ENCODE measurements at places on chromosomes 13 and 19.
A peak's percentile ranks its signal among the peaks of the same experiment; 100 is the strongest.

GRCh38 chr19:33667141-33667650 is 45.4 kb downstream of the CHST8 start:
- DNase-seq: no peak

DNA sequence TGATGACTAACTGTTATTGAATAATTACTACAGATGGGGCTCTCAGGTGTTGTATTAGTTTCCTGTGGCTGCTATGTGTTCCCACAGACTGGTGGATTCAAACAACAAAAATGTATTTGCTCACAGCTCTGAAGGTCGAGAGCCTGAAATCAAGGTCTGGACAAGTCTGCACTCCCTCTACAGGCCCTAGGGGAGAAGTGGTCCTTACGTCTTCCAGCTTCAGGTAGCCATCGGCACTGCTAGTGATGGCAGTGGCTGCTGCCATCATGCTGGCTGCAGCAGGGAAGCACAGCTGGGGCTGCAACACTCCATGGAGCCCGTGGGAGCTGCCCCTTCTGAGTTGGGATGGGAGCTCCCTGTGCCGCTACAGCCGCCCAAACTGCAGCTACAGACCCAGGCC is 1.9 kb downstream of the TEX26 start:
- no peak for DNase-seq

- DNase-seq: no peak
Observed at GRCh38 chr13:43203781-43204180, 180.4 kb downstream of the DNAJC15 start.

GRCh38 chr19:7874076-7874896 is at the start of gene PRR36:
Gene PRR36, minus strand, starts transcription at chr19:7874390. Its CDS starts 701 bp downstream, at chr19:7873689.
- DNase-seq: peak; percentile 33

GRCh38 chr19:45245826-45246225 is 619 bp upstream of the EXOC3L2 start:
- DNase-seq: no peak

GRCh38 chr19:7969555-7969939 is 26.1 kb upstream of the TIMM44 start:
- no peak for DNase-seq

- peak; percentile 43 for DNase-seq
Observed at GRCh38 chr13:113297370-113298042, 467 bp downstream of the LAMP1 start.

DNA sequence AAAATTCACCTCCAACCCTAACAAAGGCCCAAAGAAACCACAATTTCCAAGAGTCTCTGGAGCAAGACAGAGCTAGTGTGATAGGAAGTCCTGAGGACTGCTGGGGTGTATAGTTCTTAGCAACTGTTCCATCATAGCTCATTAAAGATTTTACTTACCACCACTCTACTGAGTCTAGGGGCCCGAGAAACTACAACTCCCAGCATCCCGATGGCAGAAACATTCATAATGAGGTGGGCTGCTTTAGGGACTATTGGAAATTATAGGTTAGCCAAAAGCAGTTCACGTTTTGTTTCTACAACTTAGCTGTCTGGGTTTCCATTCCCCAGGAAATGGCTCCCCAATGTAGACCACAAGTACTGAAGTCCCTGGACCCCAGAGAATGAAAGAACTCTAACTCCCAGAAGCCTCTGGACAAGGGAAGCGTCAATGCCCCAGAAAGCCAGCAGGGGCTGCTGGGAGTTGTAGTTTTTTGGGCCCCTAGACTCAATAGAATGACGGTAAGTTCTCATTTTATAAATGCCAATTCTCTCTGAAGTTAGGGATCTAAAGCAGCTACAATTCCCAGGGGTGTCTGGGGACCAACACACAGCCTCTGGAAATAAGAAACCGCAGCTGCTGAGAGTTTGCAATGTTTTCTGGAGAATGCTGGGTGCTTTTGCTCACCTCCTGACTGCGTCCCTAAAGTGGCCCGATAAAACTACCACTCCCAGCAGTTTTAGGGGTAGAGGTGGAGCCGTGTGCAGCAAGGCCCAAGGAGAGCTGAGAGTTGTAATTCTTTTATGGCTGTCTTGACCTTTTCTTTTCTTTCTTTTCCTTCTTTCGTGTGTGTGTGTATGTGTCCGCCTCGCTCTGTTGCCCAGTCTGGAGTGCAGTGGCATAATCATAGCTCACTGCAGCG is 11.1 kb downstream of the FTL start:
- DNase-seq: peak; percentile 40

DNA sequence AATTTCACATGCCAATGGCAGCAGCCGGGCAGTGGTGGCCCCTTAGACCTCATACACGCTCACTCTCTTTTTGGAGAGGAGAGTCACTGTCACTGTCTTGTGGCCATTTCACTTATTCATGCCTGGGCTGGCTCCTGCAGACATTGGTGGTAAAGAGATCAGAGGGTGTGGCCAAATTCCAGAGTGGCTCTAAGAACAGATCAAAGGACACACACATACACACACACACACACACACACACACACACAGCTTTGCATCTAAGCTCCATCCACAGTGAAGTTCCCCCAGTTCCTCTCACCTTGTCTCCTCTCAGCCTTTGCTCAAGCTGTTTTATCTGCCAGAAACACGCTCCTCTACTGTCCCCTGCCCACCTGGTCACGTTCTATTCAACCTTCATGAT is 46.5 kb upstream of the KPNA3 start:
- no peak for DNase-seq

- DNase-seq: no peak
Observed at GRCh38 chr19:47106821-47107201, 6.8 kb downstream of the ZC3H4 start.

- no peak for DNase-seq
Observed at GRCh38 chr13:24863748-24864540, 100.0 kb downstream of the RNF17 start.

DNA sequence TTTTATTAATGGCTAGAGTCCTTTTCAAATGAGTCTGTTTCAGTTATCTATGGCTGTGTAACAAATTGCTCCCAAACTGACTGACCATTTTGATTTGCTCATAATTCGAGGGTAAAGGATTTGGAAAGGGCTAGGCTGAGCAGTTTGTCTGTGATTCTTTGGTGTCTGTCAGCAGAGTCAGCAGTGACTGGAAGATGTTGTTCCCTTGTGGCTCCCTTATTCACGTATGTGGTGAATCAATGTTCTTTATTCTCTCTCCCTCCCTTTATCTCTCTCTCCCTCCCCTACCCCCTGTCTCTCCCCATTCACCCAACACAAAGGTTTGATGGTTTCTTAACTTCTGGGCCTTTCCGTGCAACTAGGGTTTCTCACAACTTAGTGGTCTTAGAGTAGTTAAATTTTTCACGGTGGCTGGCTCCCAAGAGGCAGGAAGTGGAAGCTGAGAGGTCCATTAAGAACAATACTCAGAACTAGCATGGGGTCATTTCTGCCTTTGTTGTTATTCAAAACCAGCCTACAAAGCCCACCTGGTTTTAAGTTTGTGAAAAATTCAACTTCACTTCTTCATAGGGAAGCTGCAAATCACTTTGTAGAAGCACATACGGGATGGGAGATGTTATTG is 772.5 kb upstream of the SLITRK1 start:
- no peak for DNase-seq

GRCh38 chr19:36771261-36772231 is 1.1 kb downstream of the ZNF850 start:
- DNase-seq: peak; percentile 27

DNA sequence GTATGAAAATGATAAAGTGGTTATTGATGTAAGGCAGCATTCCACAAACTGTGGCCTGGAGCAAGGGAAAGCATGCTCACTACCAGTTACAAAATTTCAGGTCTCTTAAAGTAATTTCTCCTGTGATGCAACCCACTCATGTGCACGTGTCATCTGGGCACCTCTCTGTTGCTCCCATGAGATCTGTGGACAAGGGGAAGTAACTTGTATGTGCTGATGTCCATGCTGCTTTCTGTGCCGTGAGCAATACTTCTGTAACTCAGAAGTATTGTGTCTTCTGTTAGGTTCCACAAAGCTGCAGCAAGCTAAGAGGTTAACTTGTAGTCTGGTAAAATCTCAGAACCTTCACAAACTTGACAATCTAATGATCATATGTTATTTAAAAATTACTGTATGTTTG is 930.0 kb upstream of the SLITRK6 start:
- no peak for DNase-seq

- DNase-seq: peak; percentile 58
Observed at GRCh38 chr19:49851456-49852259, 699 bp downstream of the PTOV1 start.

DNA sequence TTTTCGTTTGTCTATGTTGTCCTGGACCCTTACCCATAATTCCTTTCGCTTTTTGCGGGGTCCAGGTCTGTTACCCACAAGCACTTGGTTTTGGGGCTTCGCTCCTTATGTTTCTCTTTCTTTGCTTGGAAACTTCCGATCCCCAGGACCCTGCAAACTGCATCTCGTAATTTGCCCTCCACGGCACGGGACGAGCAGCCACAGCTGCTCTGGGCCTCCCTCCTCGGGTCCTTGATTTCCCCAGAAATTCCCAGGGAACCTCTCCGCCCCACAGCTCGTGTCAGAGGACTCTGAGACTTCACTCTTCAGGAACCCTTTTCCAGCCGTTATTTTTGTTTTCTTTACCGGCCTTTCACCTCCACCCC is 599 bp downstream of the SNRNP70 start:
- no peak for DNase-seq

GRCh38 chr19:3274942-3275582 is 50.6 kb downstream of the CELF5 start:
- peak; percentile 23 for DNase-seq

GRCh38 chr13:32284927-32285632 is 30.1 kb downstream of the ZAR1L start:
- no peak for DNase-seq

DNA sequence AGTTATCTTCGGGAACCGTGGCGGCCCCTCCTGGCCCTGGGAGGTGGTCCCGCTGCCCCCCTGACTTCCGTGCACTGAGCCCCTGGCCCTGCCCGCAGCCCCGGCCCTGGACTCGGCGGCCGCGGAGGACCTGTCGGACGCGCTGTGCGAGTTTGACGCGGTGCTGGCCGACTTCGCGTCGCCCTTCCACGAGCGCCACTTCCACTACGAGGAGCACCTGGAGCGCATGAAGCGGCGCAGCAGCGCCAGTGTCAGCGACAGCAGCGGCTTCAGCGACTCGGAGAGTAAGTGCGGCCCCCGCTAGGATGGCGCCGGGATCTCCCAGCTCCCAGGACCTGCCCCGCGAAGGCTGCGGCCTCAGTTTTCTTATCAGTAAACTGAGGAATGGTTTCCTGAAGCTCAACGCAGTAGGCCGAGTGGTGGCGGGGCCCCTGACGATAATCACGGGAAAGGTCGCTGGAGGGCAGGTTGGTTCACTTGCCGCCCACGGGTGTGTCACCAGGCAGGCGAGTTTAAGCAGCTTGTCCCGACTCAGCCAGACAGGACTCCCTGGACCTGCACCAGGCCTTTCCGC is 924 bp downstream of the RGCC start:
- peak; percentile 69 for DNase-seq

- DNase-seq: no peak
Observed at GRCh38 chr13:51673165-51673564, 88.9 kb downstream of the WDFY2 start.

Measured in CD4-positive, alpha-beta T cell treated with Interleukin-17A for 4 hours (primary cell).